OCI-LY7 (cell line): ENCODE measurements at places on chromosomes 6 and 20.
A peak's percentile ranks its signal among the peaks of the same experiment; 100 is the strongest.

- DNase-seq: no peak
These were observed 21.1 kb downstream of the ELOVL2 start for GRCh38 chr6:11023032-11023431.

DNA sequence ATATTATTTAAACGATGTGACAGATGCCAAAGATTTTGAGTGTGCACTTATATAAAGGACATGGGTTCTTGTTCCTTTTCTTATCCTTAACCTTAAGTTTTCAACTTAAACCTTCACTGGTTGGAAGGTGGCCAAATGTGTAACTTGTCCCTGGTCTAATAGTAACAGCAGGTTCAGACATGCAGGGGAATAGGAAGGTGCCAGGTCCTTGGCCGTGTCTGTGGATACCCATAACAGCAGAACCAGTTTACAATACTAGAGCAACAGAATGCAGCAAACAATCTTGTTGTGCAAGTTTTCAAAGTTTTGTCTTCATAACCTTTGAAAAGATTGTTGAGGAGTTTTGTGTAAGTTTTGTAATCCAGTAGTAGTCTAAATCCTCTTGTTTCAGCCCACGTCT is 4.4 kb downstream of the MYB start:
- DNase-seq: no peak

GRCh38 chr6:168518867-168519266 is 77.9 kb downstream of the SMOC2 start:
- no peak for DNase-seq

- DNase-seq: no peak
These were observed 9.1 kb downstream of the CHRNA4 start for GRCh38 chr20:63351811-63352591.

DNA sequence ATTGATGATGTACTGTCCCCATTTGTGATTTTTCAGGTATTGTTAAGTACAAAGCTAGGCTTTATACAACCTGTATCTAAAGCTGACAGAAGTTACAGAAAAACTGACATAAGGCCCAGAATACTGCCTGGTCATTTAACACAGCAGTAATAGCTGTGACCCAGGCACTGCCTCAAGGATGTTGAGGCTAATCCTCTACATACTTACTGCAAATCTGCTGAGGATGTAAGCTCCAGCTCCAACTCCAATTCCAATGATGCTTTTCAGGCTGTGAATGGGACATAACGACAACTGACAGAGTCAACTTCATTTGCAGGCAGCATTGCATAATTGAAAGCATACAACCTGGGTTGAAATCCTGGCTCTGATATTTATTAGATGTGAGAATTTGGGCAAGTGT is 36.3 kb upstream of the SLA2 start:
- DNase-seq: no peak

DNA sequence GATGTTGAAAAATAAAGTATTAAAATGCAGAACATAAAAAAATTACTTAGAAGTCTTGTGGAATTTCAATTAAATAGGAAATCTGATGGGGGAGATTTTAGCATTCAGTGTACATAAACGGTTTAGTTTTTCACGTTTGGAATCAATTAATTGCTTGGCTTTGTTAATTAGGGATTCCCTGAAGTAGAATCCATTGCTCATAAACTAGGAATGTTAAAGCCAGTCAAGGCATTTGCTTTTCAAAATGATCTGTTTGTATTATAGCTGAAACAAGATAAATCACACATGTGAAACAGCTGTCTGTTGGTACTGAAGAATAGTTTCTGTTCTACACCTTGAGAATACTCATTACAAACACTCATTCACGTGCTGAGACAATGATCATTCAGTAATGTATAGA is 297.9 kb downstream of the TBC1D7 start:
- no peak for DNase-seq

GRCh38 chr6:7062451-7063162 is 45.2 kb upstream of the RREB1 start:
- no peak for DNase-seq

DNA sequence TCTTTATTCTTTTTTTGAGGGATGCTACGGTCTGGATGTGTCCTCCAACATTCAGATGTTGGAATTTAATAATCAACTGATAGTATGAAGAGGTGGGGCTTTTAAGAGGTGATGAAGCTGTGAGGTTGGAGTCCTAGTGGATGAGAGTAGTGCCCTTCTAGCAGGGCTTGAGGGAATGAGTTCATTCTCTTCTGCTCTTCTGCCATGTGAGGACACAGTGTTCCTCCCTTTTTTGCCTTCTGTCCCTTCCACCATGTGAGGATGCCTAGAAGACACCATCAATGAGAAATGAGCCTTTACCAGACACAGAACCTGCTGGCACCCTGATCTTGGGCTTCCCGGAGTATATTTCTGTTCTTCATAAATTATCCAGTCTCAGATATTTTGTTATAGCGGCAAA is 82.1 kb upstream of the MLIP start:
- DNase-seq: no peak

DNA sequence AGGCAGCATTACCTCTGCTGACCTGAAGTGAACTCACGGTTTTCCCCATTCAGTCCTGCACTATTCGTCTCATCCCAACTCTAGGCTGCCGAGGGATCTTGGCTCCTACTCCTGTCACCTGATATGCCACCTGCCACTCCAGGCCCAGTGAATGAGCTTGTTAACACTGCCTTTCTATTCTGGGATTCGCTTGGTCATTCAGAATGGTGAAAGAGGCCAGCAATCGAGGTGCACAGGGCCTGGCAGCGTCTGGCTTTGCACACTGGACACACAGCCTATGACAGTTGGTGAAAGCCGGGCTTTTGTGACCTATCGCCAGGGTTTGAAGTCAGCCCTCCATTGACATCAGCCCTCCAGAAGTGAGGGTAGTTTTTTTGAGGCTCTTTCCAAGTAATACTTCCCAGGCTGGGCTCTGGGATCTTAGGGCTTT is 59.3 kb upstream of the MYL9 start:
- DNase-seq: no peak

DNA sequence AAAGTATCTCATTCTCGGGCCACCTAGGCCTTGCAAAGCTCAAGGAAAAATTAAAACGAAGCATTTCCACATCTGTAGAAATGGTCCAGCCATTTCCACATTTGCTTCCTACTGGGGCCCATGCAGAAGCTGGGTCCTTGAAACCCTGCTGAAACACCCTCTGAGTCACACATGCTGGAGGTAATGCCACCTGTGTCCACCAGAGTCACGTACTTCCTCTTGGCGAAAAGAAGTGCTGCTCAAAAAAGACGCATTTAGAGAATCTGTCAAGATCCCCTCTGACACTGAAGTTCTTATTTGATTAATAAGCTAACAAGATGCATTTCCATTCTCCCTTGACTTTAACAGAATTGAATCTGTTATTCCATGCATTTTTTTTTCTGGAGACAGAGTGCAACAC is 423.2 kb downstream of the PREX1 start:
- peak; percentile 16 for DNase-seq

- DNase-seq: no peak
These were observed 588.3 kb upstream of the ADGRB3 start for GRCh38 chr6:68046756-68047155.

GRCh38 chr20:56955680-56956079 is 310.8 kb downstream of the BMP7 start:
- peak; percentile 25 for DNase-seq

DNA sequence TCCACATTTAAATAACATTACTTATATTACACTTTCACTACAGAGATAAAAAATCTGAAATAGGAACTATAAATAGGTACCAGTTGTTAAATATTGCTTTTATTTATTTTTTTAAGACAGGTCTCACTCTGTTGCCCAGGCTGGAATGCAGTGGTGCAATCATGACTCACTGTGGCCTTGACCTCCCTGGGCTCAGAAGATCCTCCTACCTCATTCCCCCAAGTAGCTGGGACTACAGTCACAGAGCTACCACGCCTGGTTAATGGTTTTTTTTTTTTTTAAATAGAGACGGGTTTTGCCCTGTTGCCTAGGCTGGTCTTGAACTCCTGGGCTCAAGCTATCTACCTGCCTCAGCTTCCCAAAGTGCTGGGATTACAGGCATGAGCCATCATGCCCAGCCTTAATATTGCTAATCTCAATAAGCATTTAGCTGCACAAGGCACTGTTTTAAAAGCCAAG is 17.3 kb downstream of the EEF1E1 start:
- DNase-seq: no peak

GRCh38 chr6:106730264-106730663 is 100.9 kb downstream of the QRSL1 start:
- DNase-seq: no peak

- peak; percentile 43 for DNase-seq
These were observed 496 bp downstream of the GRM4 start for GRCh38 chr6:34145161-34146020.

- DNase-seq: no peak
These were observed 137.3 kb downstream of the HDGFL1 start for GRCh38 chr6:22706651-22707050.

GRCh38 chr6:140204154-140204553 is 829.7 kb upstream of the CITED2 start:
- no peak for DNase-seq

- no peak for DNase-seq
These were observed 479.7 kb upstream of the MARCKS start for GRCh38 chr6:113377362-113377942.

DNA sequence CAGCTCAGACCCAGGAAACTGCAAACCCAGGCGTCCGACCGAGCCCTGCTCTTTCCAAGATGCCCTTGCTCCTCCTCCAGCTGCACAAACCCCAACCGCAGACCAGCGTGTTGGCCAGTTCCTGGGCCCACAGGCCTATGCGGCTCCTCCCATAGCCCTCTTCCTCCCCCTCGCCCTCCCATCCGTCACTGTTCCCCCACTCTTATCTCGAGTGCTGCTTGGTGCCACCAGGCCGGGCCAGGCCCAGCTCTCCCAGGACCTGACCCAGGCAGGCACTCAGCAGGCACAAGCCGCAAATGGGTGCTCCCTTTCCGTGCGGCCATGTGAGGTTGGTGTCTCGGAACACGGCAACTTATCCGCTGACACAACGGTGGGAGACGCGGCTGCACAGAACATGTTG is 28.6 kb downstream of the ADRM1 start:
- no peak for DNase-seq

DNA sequence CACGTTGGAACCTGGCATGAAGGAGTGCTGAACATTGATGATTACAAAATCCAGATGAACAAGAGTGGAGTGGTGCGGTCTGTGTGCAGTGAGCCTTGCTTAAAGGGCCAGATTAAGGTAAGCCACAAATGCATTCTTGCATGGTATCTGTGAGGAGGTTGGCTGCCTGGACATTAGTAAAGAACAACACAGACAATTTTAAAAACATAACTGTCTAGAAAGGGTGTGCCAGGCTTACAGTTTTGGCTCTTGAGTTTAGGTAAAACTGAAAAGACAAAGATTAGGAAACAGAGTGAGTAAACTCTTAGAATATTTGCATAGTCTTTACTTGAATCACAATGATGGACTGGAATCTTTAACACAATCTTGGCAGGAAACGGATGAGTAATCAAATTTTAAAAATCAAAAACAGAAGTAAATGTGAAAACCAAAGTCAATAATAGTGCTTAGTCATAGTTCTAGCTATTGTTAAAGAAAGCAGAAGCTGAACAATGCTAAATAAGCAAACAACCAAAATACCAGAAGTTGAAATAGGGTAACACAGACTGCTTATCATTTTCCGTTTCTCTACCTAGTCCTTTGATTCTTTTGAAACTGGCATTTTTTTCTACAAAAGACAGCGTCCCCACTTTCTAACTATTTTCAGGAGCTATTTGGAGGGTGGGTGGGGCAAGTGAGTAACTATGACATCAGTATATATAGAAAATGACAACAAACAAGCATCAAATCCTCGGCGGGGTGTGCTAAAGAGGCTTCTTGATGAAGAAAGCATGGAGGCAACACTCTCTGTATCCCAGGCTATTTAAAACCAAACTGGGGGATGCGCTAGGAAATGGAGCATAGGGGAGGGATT is 185.8 kb upstream of the RAB32 start:
- no peak for DNase-seq

DNA sequence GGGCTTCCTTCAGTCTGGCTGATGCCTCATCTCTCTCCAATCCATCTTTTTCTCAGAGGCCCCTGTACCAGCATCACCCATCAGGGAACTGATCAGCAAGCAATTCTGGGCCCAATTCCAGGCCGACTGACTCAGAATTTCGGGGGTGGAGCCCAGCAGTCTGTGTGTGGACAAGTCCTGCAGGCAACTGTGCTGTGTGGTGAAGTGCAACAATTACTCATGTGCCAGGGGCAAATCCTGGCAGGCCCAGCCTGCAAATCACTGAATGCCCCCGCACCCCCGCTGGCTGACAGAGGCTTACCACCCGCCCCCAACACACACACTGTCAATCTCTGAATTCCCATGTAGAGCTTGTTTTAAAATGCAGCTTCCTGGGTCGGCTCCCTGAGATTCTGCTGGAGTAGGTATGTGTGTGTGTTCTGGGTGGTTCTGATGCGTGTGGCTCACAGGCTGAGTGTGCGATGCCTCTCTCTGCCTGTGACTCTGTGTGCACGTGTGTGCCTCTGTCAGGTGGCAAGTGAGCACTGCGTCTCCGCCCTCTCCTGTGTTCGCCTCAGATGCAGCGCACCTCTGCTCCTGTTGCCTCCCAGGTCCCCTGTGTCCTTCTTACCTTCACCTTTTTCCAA is 45.4 kb downstream of the SSR1 start:
- no peak for DNase-seq

- DNase-seq: no peak
These were observed 72.1 kb downstream of the TRAM2 start for GRCh38 chr6:52504782-52505136.

DNA sequence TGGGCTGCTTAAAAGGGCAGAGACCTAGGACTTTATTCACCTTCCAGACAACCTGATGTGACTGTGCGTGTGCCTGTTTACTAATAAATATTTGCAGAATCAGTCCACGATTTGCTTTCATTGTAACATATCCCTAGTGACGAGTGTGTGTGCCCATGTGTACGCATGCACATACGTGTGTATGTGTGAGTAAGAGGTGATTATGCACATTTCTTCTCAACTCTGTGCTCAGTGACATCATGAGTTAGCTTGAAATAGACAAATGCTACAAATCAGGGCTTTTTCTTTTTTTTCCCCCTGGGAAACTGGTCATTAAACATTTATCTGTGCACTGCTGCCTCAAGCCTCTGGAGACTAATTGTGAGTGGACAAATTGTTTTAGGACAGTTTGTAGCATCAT is 242.6 kb upstream of the SOX4 start:
- no peak for DNase-seq

- DNase-seq: no peak
These were observed 677.2 kb upstream of the SLC35B3 start for GRCh38 chr6:9112544-9112943.

- DNase-seq: no peak
These were observed 74.1 kb downstream of the SULF2 start for GRCh38 chr20:47711046-47711752.

DNA sequence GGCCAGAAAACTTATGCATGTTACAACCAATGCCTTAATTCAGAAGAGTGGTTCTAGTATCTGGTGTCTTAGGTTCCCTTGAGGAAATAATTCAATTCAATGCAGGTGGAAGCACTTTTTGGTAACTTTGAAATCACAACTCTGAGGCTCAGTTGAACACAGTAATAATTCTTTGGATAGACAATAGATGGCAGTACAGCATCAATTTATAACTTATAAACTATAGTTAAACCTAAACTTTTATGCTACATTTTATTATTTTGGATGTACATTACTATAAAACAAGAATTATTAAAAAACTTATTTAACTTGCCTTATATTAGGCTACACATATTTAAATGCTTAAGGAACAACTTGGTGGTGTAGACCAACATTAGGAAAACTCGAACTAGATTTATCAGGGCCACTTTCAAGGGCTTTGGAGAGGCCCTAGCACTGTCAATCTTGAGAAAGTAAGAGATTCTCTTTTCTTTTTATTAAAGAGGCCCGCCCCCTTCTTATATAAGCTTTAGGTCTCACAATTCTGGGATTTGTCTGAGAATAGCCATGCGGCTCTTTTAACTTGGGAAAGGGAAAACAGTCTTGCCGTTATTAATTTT is 85.9 kb downstream of the CRYBG1 start:
- peak; percentile 62 for DNase-seq
